ENCODE measurements at places on chromosomes 6 and 20.

DNA sequence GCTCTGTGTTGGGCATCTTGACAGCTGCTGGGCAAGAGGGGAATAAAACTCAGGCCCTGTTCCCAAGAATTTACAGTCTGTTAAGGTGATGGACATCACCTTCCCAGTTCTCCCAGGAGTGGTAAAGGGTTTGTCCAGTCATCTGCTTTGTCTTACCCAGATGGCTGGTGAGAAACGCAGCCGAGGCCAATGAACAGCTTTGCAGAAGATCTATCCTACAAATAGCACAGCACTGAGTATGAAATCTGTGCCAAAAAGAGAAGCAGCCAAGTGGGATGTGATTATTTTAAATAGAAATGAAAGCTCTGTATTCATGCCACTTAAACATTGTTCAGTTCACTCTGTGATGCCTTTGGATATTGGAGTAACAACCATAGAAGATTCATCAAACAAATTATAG, 132.7 kb upstream of the SLC22A16 start:
- DNase-seq = no peak

GRCh38 chr6:123629258-123629941, 7.3 kb downstream of the TRDN start:
- no peak for DNase-seq

- DNase-seq = no peak
These were observed 6.1 kb upstream of the DSN1 start for GRCh38 chr20:36779656-36780025.

DNA sequence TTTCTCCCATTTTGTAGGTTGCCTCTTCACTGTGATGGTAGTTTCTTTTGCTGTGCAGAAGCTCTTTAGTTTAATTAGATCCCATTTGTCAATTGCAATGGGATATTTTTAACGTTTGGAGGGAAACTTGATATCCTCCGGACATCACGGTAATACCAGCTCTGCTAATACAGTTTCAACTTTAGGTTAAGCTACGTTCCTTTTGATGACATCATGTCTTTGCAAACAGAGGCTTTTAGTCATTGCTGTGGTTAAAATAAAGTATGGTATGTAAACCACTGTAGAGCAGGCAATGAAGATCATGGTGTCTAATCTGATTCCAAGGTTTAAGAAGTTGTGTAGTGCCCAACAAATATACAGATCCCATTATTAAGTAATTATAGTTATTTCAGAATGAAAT, 168.0 kb upstream of the CHD6 start:
- DNase-seq = no peak

DNA sequence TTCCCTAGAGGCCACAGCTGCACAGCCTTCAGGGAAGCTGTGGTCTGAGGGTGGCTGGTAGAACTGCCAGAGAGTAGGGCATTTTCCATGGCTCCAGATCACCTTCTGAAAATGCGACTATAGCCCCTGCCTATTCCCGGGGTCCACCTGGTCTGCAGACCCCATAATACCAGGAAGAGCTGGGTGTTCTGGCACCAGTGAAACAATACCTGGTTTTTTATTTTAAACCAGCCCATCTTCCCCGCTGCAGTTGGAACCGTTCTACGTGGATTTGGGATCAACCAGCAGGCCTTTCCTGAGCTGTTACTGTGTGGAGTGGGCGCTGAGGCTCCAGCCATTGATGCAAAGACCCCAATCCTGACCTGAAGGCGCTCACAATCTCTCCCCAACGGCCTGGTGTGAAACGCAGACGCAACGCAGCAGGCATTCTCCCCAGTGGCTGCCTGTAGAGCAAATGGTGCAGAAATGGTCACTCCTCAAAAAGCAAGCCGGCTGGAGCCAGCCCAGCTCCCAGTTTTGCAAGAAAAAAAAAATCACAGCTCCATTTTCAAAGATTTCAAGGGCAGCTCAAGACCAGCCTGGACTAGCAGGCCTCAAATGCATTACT, 11.3 kb downstream of the NPEPL1 start:
- no peak for DNase-seq

DNA sequence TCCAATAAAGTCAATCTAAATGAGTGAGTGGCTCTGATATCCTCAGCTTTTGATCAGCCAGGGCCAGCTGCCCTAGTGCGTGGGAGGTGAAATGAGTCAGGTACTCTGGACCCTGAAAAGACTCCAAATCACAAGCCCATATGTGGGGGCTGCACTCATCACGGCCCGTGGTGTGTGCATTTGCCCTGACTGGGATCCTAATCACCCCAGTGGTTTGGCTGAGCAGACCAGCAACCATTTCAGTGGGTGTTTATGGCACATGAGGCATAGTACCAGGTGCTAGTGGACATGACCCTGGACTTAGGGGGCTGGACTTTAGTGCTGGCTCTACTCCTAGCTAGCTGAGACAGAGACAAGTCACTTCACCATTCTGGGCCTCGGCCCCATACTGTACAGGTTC, 39.4 kb downstream of the SCML4 start:
- DNase-seq = no peak

DNA sequence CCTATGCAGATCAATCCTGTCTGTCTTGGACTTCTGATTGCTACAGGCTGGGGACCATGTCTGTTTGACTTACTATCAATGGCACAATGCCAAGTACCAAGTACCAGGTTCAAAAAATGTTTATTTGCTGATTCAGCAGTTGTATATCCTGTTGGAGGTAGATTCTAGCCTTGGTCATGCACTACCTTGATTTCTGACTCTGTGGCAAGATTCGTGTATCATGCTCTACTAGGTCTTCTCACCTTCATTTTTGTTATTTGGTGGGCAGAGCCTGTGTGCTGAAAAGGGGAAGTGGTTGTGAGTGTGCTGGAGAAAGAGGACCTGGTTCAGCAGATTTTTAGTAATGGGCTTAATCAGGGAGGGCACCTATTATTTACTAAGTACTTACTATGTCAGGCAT, 192.4 kb upstream of the MYLIP start:
- DNase-seq = no peak

DNA sequence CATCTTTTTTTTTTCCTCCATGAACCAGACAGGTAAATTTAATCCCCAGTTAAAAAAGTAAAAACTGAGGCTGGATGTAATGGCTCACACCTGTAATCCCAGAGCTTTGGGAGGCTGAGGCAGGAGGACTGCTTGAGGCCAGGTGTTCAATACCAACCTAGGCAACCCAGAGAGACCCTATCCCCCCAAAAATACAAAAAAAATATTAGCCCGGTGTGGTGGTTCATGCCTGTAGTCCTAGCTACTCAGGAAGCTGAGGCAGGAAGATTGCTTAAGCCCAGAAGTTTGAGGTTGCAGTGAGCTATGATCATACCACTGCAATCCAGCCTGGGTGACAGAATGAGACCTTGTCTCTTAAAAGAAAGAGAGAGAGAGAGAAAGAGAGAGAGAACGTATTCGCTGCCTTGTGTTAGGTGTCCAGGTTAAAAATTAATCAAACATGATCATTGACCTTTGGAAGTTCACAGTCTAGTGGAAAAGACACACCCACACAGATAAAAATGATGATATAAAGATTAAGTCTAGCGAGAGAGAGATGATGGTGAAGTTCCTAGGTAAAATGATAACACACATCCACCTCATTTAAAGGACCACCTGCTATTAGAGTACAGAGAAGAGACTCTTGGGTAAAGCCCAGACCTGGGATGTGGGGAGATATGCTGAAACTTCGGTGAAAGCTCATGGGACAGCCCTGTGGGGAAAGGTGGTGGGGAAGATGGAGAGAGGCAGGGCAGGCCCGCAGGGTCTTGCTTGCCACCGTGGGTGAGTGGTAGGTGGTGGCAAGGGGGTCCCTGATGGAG, 4.8 kb upstream of the NHSL1 start:
- no peak for DNase-seq

DNA sequence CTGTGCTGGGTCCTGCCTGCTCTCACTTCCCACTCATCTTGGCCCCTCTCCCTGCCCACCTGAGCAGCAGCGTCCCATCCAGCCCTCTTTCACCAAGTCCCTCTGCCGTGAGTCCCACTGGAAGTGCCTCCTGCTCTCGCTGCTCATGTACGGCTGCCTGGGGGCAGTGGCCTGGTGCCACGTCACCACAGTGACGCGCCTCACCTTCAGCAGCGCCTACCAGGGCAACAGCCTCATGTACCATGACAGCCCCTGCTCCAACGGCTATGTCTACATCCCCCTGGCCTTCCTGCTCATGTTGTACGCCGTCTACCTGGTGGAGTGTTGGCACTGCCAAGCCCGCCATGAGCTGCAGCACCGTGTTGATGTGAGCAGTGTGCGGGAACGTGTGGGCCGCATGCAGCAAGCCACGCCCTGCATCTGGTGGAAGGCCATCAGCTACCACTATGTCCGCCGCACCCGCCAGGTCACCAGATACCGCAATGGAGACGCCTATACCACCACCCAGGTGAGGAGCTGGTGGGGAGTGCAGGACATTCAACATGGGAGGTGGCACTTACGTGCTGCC, 2.8 kb downstream of the TMEM151B start:
- DNase-seq = no peak

GRCh38 chr6:130115036-130115435, 96.7 kb downstream of the L3MBTL3 start:
- no peak for DNase-seq

GRCh38 chr6:90179190-90180169, 117.2 kb downstream of the BACH2 start:
- no peak for DNase-seq

DNA sequence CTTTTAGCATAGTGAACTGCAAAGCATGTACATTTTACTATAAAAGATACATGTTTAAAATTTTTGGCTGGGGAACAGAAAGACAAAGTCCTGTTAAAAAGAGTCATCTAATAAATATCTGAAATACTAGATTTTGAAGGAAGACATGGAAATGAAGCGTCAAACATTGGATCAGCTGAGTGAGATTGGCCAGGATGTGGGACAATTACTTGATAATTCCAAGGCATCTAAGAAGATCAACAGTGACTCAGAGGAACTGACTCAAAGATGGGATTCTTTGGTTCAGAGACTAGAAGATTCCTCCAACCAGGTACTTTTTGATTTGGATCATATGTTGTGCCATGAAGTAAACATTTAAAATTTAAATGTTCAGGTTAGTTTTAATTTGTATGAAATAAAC, 162.3 kb downstream of the UTRN start:
- no peak for DNase-seq

GRCh38 chr6:32700391-32701040, 34.1 kb upstream of the HLA-DQB1 start:
- DNase-seq = no peak

All from tibial nerve (tissue), 4 donors.